ENCODE measurements at places on chromosomes 2 and 18.
A peak's percentile ranks its signal among the peaks of the same experiment; 100 is the strongest.

DNA sequence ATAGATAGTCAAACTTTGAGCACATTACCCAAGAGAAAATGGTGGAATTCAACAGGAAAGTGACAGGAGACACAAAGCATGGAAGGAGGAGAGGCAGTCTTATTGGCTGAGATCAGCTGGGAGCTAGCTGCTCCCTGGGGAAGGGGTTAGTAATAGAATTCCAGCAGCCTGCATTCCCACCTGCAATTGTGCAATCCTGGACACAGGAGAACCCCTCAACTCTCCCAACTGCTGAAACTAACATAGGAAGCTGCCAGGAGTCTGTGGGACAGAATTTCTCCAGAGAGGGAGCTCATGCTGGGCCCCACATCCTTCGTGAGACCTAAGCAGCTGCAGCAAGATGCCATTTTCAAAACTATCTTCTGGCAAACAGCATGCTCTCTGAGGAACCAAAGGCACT, 69.8 kb upstream of the ACVR1C start:
- no peak for DNase-seq

DNA sequence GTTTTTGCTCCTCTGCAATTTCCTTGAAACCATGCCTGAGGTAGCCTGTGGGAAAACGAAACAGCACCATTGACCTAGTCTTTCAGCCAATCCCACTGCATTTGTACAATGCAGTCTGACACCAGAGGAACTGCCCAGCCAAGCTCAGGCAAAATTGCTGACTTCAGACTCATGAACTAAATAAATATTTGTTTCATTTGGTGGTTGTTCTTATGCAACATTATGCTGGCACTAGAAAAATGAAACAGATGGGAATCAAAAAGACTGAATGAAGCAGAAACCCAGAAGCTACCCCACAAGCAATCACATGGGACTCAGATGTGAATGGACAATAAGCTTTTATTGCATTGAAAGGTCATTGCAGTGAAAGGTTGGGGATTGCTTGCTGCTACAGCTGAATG, 1.7 kb downstream of the NAT8 start:
- DNase-seq, result no peak

DNA sequence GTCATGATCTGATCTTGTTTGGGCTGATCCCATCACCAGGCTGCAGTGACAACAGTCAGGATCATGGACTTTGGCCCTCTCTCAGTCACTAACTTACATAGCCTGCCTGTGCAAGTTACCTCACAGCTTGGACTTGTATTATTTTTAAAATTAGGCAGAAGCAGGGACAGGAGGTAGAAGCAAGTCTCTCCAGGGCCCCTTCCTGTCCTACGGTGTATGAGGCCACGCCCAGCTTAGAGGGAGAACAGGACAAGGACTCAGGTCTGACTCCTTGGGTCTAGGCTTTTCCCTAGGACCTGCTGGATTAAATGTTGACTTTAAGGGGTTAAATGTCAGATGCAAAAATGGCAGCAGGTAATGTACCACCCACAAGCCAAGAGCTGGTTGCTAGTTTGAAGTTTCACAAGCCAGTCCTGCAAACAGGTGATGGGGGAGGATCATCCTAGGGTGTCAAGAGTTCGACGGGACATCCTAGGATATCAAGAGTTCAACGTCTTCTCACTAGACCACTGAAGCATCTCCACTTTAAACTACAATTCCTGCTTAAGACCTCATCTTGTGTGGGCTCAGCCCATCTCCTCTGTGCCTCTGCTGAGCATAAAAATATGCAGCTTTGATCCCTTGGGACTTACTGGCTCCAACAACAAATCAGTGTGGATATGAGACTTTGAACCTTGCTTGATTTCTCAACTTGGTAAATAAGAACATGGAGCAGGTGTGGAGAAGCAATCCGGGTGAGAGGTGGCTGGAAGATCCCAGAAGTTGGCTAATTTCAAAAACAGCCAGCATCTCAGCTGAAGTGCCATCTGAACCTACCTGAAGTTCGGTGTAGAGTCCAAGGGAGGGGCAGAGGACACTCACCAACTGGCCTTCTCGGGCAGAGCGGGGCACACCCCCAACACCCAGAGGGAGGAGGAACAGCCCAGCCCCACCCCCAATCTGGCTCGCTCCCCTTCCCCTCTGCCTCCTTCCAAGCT, 39.5 kb downstream of the SFXN5 start:
- DNase-seq, result no peak

GRCh38 chr2:11437602-11438001, 28.4 kb downstream of the E2F6 start:
- DNase-seq, result no peak

DNA sequence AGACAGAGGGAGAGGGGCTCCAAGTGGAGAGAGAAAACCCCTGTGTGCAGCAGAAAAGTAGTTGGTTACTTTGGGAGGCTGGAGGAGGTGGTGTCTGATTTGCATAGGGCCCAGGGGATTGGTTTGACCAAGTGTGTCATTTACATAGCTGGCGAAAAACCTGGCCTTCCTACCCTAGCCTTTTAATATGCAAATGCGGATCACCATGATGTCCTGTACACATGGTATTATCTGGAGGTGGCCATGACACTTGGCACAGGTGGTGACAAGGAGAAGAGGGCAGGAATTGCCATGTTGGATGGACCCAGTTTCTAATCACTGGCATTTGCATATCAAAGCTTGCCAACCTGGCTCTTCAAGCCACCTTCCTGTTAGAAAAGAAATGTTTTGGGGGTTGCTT, 120.8 kb upstream of the CHAC2 start:
- DNase-seq, result no peak

- no peak for DNase-seq
These were observed 42.8 kb downstream of the RAMP1 start for GRCh38 chr2:237901932-237902850.

DNA sequence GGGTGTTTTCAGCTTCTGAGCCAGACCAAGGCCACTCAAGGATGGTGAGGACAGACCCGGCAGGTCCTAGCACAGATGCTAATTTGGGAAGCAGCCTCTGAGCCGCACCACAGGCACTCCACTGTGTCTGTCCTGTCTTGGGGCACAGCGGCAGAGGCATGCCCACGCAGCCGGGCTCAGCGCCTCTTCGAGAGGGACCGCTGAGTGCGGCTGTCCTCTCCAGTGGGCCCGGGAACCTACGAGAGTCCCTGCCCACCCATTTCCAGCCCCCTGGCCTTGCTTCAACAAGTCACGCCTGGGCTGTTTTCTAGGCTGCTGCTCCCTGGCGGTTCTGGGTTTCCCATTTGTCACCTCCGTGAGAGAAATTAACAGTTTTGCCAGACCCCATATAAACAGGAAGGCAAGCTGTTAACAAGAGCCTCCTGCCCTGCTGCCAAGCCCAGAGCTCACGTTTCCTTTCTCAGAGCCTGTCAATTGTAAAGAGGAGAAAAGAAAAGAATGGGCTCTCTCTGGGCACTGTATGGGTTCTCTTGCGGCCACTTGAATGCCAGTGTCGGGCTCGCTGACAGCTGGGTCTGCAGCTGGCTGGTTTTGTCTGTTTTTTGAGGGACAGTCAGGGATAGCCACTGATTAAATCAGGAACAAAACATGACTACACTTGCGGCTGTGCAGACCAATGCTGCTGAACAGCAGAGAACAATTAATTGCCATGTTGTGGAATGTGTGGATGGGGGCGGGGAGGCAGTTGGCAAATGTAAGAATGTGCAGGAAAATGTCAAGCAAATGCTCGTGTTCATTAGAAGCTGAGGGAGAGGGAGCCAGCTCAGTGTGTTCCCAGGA, 30.6 kb downstream of the TMEM17 start:
- DNase-seq, result no peak

- DNase-seq, result peak; percentile 5
These were observed 354.6 kb downstream of the NCKAP5 start for GRCh38 chr2:133213651-133214050.

GRCh38 chr2:190443778-190444481, 35.8 kb downstream of the MFSD6 start:
- no peak for DNase-seq

- DNase-seq, result no peak
These were observed 58.1 kb downstream of the MAP3K19 start for GRCh38 chr2:134988994-134989605.

- no peak for DNase-seq
These were observed 1245.5 kb upstream of the FAM98A start for GRCh38 chr2:34844629-34845028.

DNA sequence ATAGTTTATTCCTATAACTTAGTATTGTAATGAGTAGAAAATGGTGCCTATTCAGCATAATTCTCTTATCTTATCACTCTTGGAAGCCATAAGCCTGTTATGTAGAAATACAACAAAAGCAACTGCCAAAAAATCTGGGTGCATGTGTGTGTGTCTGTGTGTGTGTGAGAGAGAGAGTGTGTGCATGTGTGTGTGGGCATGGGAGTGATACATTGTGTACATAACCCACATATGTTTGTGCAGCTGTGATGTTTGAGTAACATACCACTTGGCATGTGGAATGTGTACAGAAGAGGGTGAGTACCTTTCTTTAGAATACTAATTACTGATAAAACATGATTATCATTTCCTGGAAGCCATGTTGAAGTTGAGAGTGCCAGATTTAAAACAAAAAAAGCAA, 642.3 kb upstream of the SYT4 start:
- DNase-seq, result peak; percentile 16

DNA sequence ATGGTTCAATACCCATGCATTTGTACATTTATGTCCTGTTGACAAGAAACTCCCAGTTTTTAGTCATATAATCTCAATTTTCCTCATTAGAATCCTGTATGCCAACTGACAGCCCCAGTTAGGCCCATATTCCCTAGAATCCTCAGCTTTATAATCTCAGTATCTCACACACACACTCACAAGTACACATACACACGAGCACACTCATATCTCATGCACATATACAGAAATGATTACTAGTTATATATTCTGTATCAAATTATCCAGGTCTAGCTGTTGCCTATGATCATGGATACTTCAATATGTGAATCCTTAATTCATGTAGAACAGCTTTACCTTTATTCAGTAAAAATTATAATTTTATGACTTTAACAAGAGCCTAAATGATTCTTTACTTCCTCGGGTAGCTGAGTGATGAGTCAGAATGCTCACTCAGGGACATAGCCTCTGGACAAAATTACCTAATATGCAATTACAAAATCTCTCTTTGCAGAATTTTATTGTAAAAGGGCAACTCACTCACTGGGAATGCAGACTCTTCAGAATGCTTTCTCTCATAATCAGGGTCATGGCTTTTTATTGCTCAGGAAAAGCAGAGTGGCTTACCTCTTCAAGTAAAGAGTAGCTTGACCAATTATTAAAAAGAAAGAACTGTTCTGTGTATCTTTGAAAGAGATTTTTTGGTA, 193.6 kb upstream of the PIK3C3 start:
- DNase-seq, result peak; percentile 72

- no peak for DNase-seq
These were observed 282.0 kb downstream of the CALCRL start for GRCh38 chr2:187165936-187166610.

GRCh38 chr2:228731517-228731916, 539.6 kb downstream of the PID1 start:
- peak; percentile 71 for DNase-seq

GRCh38 chr2:12320991-12321641, 395.6 kb upstream of the TRIB2 start:
- DNase-seq, result peak; percentile 90

- no peak for DNase-seq
These were observed 96.9 kb downstream of the TPO start for GRCh38 chr2:1510176-1510575.

- DNase-seq, result no peak
These were observed 90.5 kb downstream of the TMEM18 start for GRCh38 chr2:586641-587076.

GRCh38 chr18:45386041-45386655, 229.1 kb upstream of the SLC14A2 start:
- peak; percentile 7 for DNase-seq

- DNase-seq, result no peak
These were observed 74.3 kb downstream of the TFCP2L1 start for GRCh38 chr2:121210691-121211090.

GRCh38 chr2:197931661-197932312, 127.4 kb downstream of the PLCL1 start:
- DNase-seq, result no peak

- DNase-seq, result no peak
These were observed 1950.8 kb upstream of the PIK3C3 start for GRCh38 chr18:40004246-40004645.

DNA sequence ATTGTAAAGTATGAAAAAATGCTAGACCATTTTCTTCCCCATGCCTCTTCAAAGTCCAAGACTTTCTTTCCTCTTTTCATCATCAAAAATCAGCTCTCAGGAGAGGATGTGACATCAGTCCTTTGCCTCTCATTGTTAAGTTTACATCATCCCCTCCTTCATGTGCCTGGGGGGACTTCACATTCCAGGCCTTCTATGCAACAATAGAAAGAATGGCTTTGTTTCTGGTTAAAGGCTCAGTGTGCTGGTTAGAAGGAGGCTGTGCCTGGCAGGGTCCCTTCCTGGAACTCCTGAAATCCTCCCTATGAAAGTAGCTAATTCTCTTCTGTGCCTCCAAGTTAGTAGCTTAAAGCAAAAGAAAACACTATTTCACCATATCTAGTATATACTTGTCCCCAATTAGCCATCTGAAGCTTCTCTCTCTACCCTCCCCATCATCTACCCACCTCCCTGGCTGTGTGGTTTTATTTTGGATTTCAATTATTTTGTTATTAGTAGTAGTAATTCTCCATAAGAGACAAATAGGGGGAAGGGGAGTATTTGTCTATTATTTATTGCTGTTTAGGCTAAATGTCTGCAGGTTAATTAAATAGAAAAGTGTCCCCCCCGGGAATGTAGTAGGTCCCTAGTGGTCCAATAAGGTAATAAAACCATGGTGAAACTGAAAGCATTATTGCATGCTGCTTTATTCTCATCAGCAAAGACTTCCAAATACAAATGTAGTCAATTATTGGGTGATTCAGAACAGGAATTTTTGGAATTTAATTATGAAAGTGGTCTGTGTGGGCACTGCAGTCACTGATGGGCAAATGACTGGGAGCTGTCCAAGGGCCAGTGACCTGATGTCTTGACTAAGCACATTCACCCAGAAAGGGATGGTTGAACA, 69.0 kb downstream of the CPO start:
- no peak for DNase-seq

DNA sequence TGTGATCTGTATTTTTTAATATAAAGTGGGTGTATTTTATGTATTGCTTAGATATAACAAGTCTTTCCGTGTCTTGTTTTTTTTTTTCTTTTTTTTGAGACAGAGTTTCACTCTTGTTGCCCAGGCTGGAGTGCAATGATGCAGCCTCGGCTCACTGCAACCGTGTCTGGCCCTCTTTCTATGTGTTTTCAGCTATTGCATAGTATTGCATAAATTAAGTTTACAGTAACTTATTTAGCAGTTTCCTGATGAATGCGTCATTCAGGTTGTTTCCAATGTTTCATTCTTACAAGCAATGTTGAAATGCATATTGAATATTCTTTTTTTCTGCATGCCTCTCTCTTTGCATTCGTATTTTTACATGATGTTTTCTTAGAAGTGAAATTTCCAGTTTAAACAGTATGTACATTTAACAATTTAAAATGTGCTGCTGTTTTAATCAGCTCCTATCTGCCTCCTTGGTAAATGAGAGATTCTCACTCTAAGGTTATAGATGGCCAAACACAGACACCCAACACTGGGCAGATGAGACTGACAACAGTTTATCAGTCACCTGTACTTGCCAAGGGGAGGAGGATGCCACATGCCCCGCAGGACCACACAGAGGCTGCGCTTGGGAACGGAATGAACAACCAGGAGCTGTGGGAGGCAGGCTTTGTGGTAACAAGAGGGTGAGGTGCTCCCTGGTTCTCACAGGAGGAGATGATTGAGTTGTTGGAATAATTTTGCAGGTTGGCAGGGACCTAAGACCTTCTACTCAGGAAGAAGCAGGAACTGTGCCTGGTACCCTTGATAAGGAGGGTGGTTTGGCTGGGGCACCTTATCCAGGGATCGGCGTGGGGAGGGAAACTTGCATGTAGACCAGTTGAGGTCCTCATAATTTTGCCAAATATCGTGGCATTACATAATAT, 7.5 kb downstream of the SLC9A4 start:
- DNase-seq, result no peak

All from brain microvascular endothelial cell (primary cell).